T-helper 1 cell (primary cell): ENCODE measurements at places on chromosomes 12 and 14.

DNA sequence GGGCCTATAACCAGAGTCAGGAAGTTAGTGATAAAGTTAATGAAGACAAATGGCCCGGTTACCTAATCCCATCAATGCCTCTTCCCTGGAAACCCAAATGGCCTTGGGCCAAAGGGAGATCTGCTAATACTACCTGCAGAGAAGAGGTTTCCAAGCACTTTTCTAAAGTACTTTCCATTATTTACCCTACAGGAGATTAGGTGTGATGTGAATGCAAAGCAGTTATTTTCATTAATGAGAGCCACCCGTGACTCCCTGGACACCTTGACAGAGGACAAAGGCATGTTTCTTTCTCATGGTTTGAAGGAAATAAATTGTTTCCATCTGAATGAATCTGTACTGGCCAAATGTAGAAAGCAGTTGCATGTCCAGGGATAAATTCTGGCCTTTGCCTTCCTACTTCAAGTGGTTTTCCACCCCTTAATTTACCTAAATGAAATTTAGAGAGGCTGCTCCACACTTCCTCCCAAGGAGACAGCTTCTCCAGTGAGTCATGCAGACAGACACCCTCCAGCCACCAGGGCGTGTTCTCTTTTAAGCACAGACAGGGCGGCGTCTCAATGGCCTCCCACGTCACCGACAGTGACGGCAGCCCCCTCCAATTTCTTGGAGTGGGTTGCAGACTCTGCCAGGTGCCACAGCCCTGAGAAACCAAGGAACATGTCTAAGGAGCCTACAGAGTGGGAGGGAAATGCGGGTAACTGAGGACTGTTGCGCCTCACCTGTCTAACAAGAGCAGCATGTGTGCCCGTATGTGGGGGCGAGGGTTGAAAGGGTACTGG is 43.9 kb upstream of the GNPNAT1 start:
- no peak for DNase-seq

GRCh38 chr12:122063694-122064024 is 14.9 kb upstream of the MLXIP start:
- DNase-seq = no peak

- no peak for DNase-seq
Measured at GRCh38 chr14:79246173-79246572, 965.1 kb downstream of the DIO2 start.

GRCh38 chr12:55930771-55931316 is at the start of gene DGKA:
DGKA (plus strand) TSS chr12:55931162; CDS start chr12:55936504, 5,342 bp downstream.
- DNase-seq = peak; percentile 44

DNA sequence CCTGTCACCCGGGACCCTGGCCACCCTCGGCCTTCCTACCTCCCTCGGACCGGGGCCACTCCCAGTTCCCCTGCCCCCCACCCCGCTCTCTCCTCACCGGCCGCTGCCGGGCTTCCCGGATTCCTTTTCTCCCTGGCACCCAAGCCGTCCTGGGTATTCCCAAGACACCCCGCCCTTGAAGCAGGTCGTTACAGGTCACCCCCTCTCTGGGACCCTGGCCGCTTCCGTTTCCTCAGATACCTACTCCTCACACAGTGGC is 493 bp downstream of the NUMB start:
- no peak for DNase-seq

- DNase-seq = no peak
Measured at GRCh38 chr14:89771251-89771650, 183.3 kb downstream of the EFCAB11 start.

DNA sequence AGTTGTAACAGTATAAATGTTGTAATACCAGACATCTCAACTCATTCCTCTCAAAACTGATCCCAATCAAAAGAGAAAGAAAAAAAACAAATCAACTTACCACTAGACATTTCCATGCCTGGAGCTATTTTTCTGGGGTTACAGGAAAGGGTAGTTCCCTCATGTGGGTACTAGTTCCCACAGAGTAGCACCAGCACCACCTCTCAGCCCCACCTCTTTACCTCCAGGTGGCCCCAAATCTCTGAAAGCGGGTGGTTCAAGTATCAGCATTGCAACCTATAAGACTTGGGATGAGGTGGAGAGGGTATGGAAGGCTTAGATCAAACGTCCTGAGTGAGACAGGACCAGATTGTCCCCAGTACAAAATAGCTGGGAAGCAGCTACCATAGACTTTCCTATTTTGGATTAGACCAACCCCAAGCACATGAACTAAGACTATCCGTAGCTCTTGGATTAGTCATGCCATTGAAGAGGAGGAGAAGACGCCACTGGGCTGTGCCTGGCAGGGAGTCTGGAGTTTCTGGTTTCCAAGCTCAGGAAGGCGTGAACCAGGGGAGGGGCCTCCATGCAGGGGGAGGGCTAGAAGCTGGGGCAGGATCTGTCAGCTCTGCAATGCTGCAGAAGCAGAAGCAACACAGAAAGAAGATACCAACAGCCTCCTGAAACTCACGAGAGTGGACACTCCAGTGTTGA is at the start of gene SLC39A2:
SLC39A2 (plus strand) TSS at position 620 of the 693 bp plus-strand sequence. CDS start 154 bp downstream, outside the sequence.
- DNase-seq = no peak

- DNase-seq = no peak
Measured at GRCh38 chr14:36513451-36514277, 6.4 kb downstream of the NKX2-1 start.

DNA sequence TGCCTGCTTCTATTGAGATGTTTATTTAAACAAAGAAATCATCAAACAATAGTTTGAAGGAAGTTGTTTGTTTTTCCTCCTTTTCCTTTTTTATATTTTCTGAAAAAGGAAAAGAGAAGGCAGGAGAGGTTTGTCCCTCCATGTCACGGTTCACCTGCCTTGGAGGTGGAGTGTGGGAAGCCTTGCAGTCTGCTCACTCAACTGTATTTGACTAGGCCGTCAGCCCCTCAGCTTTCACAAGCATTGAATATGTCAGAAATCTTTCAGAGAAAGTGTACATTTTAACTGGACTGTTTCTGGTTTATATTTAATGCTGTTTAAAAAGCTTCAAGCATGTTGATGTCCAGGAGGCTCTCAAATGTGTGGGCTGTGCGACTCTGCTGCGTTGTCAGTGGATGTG is 370.4 kb downstream of the NPAS3 start:
- no peak for DNase-seq

DNA sequence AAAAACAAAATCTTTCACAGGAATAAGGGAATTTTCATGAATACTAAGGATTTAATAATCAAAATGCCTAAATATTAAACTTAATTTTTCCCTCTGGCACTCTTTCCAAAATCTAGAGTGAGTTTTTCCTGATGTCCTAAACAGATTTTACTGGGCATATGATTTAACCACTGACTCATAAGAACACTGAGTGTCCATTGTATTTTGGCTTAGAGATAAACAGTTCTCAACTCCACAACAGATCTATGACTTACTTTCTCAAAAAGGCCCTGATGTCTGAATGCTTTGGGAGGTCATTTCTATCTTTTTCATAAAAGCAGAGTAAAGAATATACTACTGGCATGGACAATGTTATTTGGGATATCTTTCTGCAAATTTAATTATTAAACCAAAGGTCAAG is 15.0 kb downstream of the TMBIM4 start:
- DNase-seq = no peak

DNA sequence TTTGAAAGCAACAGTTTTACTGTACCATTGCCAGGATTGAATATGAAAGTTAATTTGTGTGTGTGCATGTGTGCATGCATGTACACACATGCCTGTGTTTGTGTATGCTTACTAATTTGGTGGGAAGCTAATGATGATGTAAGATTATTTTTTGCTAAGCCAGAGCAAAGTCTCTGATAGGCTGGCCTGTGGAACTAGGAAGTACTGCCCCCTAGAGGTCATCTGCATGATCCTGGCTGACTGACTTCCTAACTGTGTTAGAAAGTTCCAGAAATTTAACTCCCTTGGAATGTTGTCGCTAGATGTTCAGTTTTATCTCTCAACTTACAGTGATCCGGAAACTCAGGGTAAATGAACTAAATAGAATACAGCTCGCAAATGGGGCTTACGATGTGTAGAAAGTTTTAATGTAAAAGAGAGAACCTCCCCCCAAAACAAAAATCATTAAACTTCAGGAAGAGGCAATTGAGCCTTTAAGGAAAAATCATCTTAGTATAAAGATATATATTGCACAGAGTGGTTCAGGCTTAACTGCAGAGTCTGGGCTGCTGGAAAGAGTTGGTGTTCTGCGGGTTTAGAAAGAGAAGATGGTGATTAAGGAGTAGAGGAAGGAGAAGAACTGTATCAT is 34.3 kb upstream of the SLC38A1 start:
- DNase-seq = peak; percentile 19

GRCh38 chr12:71159264-71159663 is 1.5 kb upstream of the TSPAN8 start:
- DNase-seq = no peak

GRCh38 chr12:106302401-106303201 is at the start of gene TCP11L2:
TCP11L2 (plus strand) TSS chr12:106302733; CDS start chr12:106311076, 8,343 bp downstream.
- peak; percentile 91 for DNase-seq

DNA sequence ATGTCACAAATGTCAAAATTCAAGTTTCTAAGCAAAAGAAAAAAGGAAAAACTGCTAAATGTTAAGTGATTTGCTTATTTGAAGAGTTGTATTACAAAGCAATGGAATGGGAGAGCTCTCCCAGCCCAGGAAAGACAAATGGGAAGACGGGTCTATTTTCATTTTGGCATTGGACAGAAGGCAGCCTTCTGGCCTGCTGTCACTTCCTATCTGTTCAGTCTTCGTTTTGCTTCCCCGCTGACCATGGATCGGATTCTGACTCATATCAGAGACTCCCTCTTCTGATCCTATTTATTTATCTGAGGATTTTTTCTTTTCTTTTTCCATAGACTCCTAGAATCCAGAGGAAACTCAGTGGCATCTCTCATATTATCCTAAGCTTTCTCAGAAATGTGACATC is 634.9 kb downstream of the DIO2 start:
- no peak for DNase-seq
